ENCODE measurements at places on chromosomes 11 and 22. TPM values are rescaled to one million over a fixed set of nuclear protein-coding genes. Genes with fewer than 3 reads are reported as not detected.

DNA sequence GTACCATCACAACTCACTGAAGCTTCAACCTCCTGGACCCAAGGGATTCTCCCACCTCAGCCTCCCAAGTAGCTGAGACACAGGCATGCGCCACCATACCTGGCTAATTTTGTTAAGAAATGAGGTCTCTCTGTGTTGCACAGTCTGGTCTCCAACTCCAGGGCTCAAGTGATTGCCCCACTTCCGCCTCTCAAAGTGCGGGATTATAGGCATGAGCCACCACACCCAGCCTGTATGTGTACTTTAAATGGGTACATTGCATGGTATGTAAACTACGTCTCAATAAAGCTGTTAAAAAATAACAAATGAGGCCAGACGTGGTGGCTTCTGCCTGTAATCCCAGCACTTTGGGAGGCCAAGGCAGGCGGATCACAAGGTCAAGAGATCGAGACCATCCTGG lies 36.2 kb upstream of the DDX6 start:
- DNase-seq, result no peak

GRCh38 chr22:47210112-47210657 lies 447.7 kb downstream of the TBC1D22A start:
- DNase-seq, result no peak

DNA sequence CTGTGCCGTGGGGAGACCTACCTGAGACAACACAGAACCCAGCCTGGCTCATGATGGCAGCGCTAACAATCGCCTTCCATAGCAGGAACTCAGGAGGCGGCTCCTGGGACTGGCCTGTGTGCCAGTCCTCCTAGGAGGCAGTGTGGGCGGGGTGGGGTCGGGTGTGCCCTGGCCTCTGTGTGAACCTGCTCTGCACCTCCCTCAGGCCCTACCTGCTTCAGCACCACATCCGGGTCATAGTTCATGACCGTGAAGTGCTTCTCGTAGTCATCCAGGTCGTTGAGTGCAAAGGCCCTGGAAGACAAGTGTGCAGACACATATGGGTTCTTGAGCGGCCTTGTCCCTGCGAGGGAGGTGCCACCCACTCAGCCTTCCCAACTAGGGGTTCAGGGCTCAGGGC lies 15.3 kb downstream of the TTLL12 start:
- no peak for DNase-seq

DNA sequence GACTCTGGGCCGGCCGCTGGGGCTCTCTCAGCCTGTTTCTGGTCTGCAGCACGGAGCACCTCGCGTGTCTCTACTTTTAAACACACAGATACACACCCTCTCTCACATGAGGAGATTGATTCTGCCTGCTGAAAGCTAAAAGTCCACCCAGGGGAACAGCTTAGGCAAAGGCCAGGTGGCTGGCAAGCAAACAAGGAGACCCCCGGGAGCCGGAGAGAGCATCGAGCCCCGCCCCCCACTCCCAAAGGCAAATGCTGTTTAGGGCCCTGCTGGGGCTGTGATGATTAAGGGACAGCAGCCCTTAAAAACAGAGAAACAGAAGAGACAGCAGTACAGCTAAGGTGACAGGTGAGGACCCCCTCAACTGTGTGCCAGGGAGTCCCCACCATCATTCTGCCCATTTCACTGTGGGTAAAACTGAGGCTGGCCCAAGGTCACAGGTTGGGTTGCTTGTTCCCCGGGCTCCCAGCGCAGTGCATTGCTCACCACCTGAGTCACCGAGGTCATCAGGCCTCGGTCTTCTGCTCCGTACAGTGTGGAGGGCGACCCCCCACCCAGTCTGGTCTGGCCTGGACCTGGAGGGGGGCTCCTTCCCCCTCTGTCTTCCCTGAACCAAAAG lies 6.8 kb downstream of the CABP7 start:
- no peak for DNase-seq

GRCh38 chr22:24154826-24155225 lies 26.5 kb upstream of the SUSD2 start:
- DNase-seq, result no peak

DNA sequence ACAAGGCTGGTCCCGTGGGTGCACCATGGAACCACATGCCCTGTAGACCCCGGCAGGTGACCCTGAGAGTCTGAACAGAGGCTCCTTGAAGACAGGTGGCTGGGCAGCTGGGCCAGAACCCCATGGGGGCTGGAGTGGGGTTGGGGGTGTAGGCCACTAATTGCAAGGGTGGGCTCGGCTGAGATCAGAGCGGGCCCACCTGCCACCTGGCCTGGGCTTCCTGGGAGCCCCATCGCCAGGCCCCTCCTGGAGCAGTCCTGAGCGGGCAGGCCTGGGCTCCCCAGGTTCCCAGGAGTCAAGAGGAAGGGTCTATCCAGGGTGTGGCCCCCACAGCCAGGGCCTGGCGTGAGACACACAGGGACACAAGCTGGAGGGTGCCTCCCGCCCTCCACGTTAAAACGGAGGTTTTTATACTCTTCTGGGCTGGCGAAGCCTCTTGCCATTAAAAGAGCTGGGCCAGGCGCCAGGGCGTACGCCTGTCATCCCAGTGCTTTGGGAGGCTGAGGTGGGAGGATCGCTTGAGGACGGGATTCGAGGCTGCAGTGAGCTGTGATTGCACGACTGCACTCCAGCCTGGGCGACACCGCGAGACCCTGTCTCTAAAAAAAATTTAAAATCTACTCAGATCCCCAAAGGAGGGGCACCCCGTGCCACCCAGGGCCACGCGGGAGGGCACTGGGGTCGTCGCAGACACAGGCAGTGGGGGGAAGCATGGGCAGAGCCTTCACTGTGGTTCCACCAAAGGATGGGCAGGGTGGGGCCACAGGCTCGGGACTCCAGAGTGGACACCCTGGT lies 4.8 kb upstream of the TRABD start:
- DNase-seq, result no peak

DNA sequence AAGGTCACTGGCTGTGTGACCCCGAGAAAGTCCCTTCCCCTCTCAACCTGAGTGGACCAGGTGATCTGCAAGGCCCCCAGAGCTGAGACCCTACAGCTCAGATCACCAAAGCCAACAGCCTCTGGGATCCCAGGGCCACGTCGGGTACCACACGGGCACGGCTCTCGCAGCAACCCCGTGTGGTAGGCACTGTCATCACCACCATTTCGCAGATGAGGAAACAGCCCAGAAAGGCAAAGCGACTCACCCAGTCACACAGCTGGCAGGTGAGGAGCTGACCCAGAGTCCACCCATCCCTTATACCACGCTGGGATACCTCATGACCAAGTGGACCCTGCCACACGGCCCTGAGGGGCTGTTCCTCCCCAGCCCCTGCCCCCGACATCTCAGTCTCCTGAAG lies 2.8 kb downstream of the ATP5MGL start:
- DNase-seq, result no peak

- no peak for DNase-seq
Observed at GRCh38 chr11:79544361-79544760, 103.5 kb upstream of the TENM4 start.

DNA sequence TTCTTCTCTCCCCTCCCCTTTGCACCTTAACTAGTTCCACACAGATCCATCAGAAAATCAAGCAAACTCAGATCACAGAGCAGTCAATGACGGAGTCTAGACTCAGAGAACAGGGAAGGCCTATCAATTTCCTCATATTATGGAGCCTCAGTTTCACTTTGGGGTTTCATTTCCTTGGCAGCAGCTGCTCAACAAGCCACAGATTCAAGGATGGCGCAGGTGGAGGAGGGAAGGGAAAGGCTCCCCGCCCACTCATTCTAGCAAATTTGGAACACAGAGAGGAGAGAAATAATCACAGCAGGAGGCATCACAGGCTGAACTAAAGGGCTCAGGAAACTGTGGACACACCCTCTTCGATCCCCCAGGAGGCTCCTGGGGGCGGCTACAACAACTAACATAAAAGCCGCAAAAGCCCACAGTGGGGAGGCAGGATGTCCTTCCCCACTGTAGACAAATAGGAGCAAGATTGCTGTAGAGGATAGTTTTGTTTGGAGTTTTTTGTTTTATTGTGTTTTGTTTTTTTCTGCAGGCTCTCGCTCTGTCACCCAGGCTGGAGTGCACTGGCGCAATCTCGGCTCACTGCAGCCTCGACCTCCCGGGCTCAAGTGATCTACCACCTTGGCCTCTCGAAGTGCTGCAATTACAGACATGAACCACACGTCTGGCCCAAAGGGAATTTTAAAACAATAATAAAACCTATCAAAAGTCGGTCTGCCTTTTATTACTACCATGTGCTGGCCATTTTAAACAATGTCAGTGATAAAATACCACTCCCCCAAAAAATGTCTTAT lies 3.4 kb downstream of the PLAAT3 start:
- DNase-seq, result no peak

DNA sequence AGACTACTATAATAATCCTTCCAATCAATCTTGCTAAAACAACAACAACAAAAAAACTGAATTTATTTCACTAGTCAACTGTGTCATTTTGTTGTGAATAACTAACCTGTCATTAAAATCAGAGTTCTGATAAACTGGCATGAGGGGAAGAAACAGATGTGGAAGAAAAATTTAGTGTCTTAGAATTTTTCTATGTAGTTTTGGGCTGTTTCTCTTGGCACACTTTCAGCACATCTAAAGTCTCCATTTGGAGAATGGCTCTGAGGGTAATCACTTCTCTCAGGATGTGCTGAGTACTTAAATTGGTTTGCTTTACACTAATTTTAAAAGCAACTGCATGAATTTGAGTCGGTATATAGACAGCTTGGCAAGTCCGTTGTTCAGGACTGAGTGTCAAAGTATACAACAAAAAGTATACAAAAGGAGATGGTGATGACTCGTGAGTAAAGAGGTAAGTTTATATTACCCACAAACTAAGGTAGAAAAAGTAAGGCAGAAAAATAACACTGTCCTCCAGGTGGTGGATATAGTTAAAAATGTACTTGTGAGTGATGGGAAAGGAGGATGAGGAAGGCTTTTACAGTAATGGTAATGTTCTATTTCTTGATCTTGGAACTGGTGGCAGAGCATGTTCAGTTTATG lies 10.2 kb downstream of the HTATIP2 start:
- no peak for DNase-seq

- no peak for DNase-seq
Observed at GRCh38 chr11:119659971-119660723, 68.9 kb downstream of the NECTIN1 start.

GRCh38 chr11:116207421-116208141 lies 565.2 kb downstream of the BUD13 start:
- DNase-seq, result no peak

GRCh38 chr11:81303038-81303664 lies 1430.5 kb downstream of the FAM181B start:
- DNase-seq, result no peak

DNA sequence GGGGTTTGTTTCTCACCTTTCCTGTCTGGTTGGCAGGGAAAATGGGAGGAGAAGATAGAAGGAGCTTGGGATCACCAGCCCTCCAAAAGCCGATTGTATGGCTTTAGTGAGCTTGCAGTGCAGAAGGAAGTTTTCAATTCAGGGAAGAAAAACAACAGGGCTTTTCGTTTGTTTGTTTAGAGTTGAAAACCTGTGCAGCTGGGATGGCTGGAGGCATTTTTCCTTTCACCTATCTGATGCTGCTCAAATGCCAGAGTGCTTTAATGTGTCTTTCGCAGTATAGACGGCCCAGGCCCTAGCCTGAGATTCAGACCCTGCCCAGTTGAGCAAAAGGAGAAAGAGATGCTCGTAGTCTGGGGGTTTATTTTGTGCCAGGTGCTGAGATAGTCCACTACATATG lies 87.9 kb downstream of the INSC start:
- no peak for DNase-seq

GRCh38 chr11:36148701-36149100 lies 140.5 kb downstream of the COMMD9 start:
- DNase-seq, result no peak

GRCh38 chr11:35582033-35582432 lies 36.2 kb upstream of the FJX1 start:
- no peak for DNase-seq

- no peak for DNase-seq
Observed at GRCh38 chr11:2673871-2674471, 25.8 kb downstream of the KCNQ1OT1 start.

DNA sequence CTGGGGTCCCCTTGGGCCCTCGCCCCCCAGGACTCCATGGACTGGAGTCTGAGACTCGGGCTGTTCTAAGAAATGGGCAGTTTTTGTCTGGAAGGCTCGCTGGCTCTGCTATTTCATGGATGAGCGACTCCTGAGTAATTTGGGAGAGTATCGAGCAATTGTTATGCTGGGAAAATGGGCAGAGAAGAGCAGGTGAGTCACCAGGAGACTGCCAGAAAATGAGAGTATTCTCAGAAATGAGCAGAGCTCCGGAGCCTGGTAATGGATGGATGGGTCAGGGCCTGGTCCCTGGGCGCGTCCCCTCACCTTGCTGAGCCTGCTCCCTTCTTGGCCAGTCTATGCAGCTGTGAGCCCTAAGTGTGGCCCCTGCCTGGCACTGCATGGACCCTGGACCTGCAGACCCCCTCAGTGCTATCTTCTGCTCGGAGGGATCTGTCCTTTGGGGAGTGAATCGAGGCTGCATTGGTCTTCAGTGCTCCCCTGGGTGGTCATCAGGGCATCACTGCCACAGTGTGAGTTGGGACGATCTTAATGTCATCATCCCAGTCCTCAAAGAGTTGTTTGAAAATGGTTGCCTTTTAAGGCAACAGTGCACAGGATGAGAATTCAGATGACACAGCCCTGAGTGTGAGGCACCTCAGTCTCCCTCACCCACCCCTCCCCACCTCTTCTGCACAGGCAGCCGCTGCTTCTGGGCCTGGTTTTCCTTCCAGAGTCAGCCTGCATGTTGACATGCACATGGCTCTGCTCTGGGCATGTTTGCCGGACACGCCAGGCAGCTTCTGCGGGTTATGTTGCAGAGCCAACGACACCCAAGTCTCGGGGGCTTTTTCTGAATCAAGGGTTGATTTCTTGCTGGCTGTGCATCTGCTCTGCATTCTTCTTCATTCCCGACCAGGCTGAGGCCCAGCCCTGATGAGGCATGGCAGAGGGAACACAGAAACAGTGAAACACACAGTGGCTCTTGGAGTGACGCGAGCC lies 519.0 kb downstream of the TBC1D22A start:
- DNase-seq, result peak; percentile 60

DNA sequence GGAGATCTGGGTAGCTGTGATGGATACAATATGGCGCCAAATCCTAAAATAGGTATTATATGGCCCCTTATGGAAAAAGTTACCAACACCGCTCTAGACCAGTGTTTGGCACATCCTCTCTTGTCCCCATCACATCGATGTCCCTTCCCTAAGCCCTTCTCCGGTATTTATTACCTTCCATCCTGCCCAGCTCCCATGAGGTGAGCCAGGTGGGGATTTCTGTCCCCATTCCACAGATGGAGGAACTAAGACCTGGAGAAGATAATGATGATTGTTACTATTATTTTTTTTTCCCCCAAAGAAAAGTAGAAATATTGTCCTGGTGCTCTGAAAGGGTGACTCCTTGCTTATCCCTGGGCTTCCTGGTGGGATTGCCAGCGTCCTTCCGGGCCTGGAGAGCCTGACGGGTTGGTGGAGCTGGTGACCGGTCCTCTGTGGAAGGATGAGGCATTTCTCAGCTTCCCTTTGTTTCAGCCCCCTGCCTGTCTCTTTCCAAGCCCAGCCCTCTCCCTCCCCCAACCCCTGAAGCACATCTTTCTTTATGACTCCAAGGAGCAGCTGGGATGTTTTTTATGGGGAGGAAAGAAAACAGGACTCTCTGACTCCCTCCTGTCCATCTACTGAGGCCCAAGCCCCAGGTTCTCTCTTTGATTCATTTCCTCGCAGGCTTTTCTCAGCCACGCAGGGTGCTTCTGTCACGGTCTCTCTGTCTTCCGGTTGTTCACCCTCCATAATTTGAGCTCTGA lies 65.4 kb downstream of the TP53I11 start:
- no peak for DNase-seq

Gene TEX12
- total RNA-seq, result 0.36 TPM

Gene SCUBE2
- 1.1 TPM for total RNA-seq

Gene MRGPRF
- total RNA-seq, result 41.8 TPM

Gene NPAS4
- total RNA-seq, result not detected

Gene ESAM
- 1.5 TPM for total RNA-seq

Measured in fibroblast of the aortic adventitia (primary cell).